ENCODE measurements at places on chromosomes 2 and 18.

- DNase-seq = peak; percentile 63
Measured at GRCh38 chr18:21242141-21242779, at the start of gene GREB1L. Gene GREB1L, plus strand, starts transcription at chr18:21242232. Its CDS starts 141,287 bp downstream, at chr18:21383519.

DNA sequence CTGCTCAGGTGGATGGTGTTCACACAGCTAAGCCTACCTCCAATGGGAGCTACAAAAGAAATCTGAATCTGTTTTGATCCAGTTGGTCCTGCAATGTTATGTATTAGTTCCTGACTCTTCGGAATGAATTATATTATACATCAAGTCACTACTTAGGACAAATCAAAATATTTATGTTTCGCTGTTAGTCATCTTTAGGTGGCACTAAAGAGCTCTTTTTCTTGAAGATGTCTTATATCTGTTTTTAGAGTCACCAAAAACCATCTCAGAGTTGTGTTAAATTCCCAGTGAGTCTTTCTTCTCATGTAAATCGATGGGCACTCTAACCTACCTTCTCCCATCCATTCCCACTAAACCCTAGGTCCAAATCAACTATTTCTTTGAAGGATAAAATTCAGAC is 2.2 kb downstream of the DNER start:
- no peak for DNase-seq

- DNase-seq = no peak
Measured at GRCh38 chr18:77016936-77017335, 115.6 kb downstream of the MBP start.

GRCh38 chr18:58547864-58548263 is 81.0 kb downstream of the ALPK2 start:
- DNase-seq = no peak

DNA sequence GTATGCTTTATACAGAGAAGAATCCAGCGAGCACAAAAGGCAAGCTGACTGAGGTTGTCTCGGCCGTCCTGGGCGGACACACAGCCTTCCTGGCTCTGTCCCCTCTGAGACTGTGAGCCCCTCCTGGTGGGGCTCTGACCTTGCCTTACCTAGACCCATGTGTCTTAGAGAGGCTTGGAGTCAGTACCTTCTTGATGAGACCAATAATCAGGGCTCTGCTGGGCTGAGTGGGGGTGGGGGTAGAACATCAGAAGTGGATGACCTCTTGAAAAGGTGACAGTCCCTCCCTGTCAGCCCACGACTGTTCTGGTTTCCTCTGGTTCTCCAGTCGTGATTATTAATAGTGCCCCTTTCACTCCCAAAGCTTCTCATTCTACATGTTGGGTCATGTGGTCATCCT is 31.2 kb downstream of the TWIST2 start:
- DNase-seq = no peak

- no peak for DNase-seq
Measured at GRCh38 chr2:100228967-100229366, 86.6 kb upstream of the AFF3 start.

DNA sequence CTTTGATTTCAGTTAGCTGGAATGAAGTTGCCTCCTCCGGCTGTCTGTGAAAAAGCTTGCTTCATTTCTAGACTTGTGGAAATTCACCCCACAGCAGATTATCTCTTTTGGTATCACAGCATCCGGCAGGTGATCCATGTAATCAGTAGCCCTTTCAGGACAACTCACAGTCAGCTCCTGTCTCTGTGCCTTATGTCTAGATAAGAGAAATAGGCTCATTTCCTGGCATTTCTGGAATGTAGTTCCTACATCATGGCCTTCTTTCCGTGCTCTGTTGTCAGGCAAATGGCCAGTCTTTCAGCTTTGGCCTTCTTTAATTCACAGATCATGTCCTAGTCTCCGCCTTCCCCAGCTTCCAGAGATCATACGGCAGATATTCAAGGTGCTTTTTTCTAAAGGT is 455.4 kb downstream of the NUP35 start:
- DNase-seq = no peak

- no peak for DNase-seq
Measured at GRCh38 chr2:33215299-33215698, 261.1 kb upstream of the RASGRP3 start.

GRCh38 chr2:204545861-204546735 is 823 bp downstream of the PARD3B start:
- no peak for DNase-seq

GRCh38 chr2:45922577-45922988 is 271.1 kb downstream of the PRKCE start:
- no peak for DNase-seq

- no peak for DNase-seq
Measured at GRCh38 chr2:215746887-215747615, 266.3 kb downstream of the MREG start.

DNA sequence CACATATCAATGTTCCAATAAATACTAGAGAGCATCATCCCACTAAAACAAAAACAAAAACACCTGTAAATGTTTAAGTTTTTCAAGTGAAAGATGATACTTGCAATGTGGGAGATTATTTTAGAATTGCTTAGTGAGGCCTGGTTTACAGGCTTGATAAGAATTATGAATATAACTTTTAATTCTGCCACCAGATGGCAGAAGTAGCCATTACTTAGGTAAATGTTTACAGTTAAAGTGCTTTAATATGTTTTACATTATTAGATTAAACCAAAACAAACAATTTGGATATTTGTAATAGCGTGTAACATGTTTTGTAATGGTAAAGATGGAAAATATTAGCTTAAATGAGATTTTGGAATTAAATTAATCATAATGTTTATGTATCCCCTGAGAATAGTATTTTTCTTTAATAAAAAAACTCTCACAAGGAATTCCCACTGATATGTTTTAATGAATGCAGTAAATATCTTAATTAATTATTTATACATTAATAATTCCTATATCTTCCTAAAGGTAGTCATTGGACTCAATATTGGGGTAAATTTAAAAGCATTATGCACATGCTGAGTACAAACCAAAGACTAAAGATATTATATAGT is 522.0 kb downstream of the SPAG16 start:
- peak; percentile 1 for DNase-seq

- DNase-seq = no peak
Measured at GRCh38 chr2:171404719-171405118, 29.1 kb downstream of the METTL8 start.

DNA sequence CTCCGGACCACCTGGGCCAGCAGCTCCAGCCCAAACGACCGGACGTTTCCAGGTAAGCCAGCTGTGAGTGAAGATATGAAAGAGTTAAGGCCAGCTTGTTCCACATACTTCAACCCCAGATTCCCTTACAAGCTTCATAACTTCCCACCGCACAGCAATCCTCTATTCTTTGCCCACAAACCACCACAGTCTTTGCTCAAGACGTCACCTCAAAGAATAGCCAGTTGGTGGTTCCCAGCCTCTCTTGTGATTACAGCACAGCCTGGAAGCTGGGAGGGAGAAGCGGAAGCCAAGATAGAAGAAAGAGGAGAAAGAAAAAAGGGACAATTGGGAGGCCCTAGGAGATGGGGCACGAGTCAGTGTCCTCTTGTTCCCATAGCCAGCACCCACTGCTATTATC is 70.6 kb downstream of the NRP2 start:
- no peak for DNase-seq

DNA sequence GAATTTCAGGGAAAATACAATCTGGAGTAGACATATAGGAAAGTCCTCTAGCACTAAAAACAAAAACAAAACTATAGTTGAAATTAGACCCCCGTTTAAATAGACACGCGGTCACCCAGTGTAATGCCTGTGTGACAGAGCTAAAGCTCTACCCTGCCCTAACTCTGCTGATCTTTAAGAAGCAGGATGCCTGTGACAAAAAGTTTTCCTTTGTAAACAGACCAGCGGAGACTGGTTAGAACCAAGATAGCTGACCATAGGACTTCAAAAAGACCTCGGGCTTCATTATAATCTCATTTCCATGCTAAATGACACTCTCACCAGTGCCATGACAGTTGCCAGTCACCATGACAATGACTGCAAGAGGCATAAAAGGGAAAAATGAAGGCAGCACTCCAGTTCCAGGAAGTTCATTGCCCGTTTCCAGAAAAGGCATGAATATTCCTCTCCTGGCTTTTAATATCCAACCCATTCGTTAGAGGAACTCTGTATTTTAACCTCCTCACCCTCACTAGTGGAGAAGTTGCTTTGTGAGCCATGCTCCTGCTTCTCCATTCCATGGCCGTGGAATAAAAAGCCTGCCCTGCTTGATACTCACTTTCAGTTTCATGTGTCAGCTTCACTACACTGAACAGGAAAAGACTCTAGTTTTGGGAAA is 157.2 kb upstream of the COPS8 start:
- no peak for DNase-seq

- no peak for DNase-seq
Measured at GRCh38 chr2:105438104-105438929, 39.5 kb upstream of the FHL2 start.

DNA sequence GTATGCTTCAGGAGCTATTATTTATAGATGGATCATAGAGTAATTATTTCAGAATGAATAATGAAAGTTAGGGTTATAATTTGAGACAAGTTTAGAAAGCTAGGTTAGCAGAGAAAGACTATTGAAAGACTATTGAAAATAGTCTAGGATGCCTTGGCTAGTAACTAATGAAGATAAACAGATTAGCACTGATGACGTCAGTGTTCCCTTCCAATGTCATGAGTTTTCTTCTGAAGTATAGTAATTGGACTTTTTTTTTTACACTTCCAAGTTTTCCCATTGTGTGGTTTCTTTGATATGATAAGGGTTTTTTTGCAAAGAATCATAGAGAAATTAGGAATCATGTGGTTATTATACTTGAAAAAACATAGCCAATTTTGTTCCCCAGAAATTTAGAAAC is 1041.5 kb upstream of the CRIM1 start:
- DNase-seq = no peak

GRCh38 chr18:37299471-37300304 is 265.9 kb downstream of the CELF4 start:
- peak; percentile 94 for DNase-seq

GRCh38 chr2:109265369-109265768 is 136.4 kb downstream of the SH3RF3 start:
- no peak for DNase-seq

DNA sequence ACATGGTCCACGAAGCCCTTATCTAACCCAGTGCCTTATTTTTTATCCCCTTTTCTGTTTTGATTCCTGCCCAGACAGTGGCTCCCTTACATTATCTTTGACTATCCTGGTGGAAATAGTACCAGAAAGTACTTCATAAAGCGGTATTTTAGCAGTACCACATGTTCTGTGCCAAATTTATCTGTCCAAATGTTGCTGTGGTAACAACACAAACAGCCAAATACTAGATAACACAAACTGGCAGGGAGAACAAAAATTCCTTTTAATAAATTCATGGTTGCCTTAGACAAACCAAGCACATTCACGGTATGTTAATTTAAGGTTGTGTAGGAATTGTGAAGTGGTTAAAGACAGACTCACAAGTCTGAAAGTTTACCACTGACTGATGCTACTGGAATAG is 187.9 kb upstream of the LHCGR start:
- DNase-seq = no peak

DNA sequence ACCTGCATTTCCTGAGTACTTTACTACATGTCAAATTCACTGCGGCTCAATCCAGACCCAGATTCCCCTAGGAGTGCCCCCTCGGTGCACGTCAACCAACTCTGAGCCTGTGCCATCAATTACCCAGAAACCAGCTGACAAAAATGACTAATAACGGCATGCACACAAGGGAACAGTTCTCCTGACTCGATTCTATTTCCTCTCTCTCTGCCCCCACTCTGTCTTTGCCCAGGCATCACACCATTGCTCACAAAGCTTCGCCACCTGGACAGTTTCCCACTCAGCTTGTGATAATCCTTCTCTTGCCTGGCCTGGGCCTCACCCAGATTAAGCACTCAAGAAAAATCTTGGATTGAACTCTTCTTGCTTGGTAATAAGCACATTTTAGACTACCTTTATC is 115.3 kb upstream of the NDUFV2 start:
- DNase-seq = no peak
